ENCODE measurements at places on chromosomes 3 and 15.

DNA sequence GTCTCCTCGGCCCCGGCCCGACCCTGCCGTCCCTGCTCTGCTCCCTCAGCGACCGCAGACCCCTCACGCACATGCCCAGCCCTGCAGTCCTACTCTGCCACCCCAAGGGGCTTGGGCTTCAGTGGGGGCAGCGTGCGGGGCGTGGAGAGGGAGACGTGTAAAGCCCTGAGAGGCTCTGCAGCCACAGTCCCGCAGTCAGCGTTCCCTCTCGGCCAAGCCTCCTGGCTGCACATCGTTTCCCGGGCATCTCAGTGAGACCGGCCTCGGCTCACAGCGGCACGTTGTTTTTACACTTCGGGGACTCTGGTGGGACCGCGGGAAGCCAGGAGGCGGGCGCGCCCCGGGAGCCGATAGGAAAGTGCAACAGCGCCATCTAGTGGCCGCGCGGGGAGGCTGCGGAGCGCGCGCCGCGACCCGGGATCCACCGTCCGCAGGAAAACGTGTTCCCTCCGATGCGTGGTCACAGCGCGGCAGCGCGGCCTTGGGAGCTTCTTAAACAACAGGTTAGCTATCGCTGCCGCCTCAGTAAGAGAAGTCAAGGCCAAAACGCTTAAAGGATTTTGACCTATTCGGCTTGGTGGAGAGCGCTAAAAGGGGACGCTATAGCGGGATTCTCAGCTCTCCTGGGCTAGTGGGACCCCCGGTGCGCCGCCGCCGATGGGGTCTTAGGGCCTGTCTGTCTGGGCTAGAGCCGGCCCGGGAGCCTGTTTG lies 226.8 kb upstream of the IGF1R start:
- DNase-seq, result peak; percentile 38

DNA sequence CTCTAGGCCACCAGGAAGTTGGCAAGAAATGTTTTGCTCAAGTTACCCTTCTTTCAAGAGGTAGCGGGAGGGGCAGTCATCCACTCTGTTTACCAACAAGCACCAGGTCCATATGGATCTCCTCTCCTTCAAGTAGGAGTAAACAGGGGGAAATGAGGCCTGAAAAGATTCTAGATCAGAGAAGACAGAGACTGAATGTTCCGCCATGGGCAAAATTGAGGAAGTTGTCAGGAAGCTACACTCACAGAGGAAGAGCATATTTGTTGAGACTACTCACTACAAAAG lies 81.6 kb downstream of the KLF15 start:
- no peak for DNase-seq

GRCh38 chr3:170256597-170256996 lies 34.4 kb downstream of the PRKCI start:
- DNase-seq, result no peak

- no peak for DNase-seq
Observed at GRCh38 chr3:10964537-10965167, 27.9 kb upstream of the SLC6A1 start.

GRCh38 chr15:101496198-101496986 lies 6.9 kb upstream of the PCSK6 start:
- DNase-seq, result no peak

GRCh38 chr15:78840661-78841375 lies 29.6 kb upstream of the ADAMTS7 start:
- DNase-seq, result no peak

DNA sequence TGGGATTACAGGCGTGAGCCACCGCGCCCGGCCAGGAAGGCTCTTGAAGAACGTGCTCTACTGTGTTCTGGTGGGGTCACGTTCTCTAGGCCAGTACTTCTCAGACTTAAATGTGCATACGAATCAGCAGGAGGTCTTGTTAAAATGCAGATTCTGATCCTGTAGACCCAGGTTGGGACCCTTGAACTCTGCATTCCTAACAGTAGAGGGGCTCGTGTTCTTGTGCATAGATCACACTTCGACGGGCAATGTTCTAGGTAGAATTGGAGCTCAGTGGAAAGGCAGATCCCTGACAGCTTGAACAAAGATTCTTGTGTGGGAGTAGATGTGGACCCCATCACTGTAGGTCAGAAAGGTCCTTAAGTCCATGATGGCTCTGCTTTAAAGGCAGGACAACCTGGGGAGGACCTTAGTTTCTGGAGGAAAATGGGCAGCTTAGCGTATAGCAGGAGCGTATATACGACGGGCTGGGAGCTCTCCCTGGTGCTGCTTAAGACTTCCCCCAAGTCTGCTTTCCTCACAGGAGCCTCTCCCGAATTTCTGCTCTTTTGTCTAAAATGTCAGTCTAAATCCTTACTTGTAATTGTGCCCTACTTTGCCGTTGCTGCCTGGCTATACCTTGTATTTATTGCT lies 16.9 kb upstream of the FAM81A start:
- no peak for DNase-seq

GRCh38 chr3:160163229-160163878 lies 61.9 kb upstream of the C3orf80 start:
- no peak for DNase-seq

DNA sequence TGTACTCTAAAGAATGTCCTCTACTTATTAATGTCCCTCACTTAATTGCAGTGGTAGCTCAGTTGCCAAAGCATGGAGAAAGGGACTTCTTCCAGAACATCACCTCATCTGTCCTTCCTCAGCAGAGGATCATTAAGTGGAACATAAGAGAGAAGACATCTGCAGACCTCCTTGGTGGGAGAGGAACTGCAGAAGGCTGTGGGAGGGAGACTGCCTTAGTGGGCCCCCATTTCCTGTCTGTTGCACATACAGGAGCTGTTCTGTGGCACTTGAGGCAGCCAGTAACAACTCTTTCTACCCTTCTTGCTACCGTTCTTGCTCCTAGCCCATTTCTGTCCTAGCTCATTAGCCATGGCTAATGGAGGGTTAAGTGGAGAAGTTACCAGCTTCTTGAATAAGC lies 33.6 kb downstream of the HPS3 start:
- DNase-seq, result no peak

- DNase-seq, result no peak
Observed at GRCh38 chr3:145900056-145900829, 260.7 kb downstream of the PLOD2 start.

GRCh38 chr3:23046536-23046935 lies 156.6 kb upstream of the UBE2E2 start:
- DNase-seq, result no peak

DNA sequence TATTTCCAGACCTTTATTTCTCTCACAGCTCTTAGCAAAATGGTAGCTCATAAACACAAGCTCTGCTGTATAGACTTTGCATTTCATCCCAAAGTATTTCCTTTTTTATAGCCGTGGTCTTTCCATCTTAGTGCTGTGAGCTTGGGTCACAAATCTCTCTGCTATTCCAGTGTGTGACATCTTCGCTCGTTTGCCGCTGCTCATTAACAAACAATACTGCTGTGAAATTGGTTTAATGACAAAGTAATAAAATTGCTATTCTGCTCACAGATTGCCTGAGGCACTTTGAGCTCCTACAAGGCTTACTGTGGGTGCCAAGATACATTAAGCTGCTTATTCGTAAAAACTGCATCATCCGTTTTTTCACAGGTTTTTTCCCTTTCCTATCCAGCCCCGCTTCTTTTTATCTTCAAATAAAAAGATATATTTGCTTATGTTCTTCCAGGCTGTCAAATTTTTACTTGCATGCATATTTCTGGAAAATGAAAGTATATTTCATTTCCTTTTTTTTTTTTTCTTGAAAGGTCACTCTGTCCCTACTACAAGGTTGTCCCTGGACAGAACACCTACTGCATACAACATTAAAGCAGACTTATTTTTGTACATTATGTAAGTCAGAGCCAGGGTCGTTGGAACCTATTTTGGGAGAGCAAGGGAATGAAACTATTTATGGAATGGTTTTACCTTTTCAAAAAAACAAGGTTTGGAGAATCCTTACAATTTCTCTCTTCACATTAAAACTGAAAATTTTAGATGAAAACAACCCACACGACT lies 174.5 kb downstream of the MEIS2 start:
- DNase-seq, result no peak

DNA sequence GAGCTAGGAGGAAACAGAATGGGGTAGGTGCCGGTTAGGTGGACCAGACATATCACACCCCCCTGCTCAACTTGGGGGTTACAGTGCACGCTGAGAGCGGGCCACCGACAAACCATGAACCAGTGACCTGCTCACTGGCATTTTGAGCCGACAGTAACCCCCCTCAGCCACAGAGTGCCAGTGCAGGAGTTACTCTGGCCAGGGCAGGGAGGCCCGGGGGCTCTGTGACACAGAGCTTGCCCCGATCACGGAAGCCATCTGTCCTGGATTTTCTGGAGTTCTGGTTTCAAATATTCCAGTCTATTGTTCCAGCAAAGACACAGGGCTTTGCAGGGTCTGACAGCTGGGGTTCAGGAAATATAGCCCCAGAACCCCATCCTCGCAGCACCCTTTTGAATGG lies 225.2 kb downstream of the VPS13C start:
- DNase-seq, result no peak

DNA sequence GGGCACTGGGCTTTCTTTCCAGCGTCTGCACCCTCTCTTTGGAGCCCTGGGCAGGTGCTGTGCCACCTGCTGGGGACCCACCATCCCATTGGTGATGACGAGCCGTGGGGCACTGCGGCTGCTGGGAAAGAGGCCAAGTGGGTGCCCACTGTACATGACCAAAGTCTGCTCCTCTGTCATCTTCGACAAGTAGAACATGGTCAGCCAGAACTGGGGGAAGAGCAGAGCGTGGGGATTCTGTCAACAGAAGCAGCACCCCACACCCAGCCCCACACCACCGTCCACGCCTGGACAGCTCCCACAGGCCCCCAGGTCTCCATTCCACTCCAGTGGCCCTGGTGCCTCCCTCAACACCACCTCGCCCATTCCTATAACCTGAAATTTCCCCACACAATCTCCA lies 9.7 kb downstream of the UROC1 start:
- no peak for DNase-seq

DNA sequence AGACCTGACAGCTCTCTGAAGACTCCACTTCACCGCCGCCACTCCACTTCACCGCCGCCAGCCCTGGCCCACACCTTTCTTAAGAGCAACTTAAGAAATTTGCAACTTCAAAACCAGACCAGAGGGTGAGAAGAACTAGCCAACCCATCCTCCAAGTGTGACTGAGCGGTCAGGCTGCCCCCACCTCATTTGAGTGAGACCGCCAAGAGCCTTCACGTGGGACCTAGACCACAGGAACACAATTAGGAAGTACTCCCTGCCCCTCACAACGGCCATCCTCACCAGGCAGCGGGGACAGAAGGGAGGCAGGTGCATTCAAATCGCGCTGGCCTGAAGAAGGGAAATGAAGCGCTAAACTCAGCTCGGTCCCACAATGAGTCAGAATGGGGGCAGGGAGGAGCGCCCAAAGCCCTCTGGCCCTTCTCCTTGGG lies 156.8 kb upstream of the BCL6 start:
- DNase-seq, result no peak

- no peak for DNase-seq
Observed at GRCh38 chr15:85312486-85312885, 67.9 kb upstream of the AKAP13 start.

DNA sequence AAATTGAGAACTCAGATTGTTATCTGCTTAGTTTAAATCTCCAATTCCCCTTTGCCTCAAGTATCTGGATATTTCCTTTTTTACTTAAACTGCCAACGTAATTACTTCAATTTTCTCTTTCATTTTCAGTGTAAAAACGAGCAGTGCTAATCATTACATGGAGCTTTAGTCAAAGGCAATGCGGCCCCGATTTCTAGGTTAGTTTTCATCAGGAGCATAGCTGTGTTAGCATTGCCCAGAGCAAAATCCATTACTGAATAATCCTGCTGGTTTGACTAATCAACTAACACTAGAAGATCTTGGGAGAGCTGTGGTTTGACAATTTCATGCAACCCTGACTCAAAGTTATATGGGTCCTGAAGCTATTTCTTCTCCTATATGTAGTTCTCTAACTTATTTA lies 46.2 kb downstream of the ZPLD1 start:
- no peak for DNase-seq

DNA sequence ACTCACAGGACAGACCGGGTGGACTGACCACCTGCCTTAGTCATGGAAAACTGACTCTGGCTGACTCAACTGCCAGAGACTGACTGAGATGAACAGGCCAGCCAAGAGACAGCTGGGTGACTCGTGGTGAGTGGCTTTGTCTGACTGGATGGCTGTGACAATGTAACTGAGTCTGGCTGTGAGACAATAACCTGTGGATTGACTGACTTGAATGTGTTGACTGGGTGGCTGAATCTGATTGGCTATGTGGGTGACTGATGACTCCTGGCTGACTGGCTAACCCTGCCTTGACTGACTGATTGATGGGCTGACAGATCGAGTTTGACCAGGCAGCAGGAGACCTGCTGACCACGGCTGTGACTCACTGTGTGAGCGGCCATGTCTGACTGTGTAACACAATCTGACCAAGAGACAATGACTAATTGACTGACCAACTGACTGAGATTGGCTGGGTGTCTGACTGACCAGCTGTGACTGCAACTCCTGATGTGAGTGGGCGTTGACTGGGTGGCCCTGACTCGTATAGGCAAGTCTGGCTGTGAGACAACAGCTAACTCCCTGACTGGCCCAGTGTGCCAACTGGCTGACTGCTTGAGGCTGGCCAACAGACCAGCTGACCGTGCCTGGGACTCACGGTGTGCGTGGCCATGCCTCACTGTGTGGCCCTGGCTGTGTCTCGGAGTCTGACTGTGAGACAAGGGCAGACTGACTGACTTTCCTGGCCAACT lies 509.1 kb downstream of the SHQ1 start:
- DNase-seq, result no peak

DNA sequence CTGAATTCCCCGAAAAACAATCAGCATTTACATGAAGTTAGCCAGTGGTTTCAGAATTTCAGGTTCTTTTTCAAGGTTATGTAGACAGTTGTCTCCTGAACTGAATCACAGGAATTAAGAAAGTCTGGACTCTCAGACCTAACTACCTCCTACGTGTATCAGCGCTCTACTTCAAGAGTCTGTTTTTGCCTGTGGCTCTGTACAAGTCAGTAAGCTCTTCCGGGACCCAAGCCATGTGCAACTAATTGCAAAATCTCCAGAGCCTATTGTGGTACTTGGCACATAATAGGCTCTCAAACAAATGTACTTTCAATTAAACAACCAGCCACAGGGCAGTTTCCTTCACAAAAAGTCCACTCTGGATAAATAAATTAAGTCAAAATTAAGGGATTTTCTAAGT lies 414.2 kb downstream of the PDCD6IP start:
- DNase-seq, result no peak

- DNase-seq, result no peak
Observed at GRCh38 chr15:25763954-25764353, 99.2 kb downstream of the ATP10A start.

DNA sequence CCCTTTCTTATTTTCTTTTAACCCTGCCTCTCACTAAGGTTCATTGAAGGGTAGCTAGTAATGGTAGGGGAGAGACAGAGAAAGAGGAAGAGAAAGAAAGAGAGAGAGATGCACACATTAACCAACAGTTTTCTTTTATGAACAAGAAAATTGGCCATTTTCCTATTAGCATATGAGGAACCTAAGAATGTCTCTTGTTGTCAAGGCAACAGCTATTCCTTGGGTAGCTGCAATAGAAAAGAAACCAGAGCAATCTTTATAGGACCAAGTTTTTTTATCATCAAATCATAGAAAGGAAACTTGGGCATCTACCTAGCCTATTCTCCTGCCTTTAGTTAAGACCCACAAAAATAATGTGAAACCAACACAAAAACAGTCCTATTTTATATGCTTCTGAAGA lies 15.0 kb upstream of the CCDC39 start:
- no peak for DNase-seq

GRCh38 chr3:168714609-168715240 lies 619.0 kb upstream of the GOLIM4 start:
- DNase-seq, result no peak

- DNase-seq, result no peak
Observed at GRCh38 chr15:98547741-98548138, 100.6 kb upstream of the IGF1R start.
